ENCODE measurements at places on chromosomes 4 and X.

GRCh38 chr4:138085736-138086305 is 156.3 kb downstream of the SLC7A11 start:
- DNase-seq: no peak

- DNase-seq: no peak
Observed at GRCh38 chr4:124946696-124947095, 234.2 kb upstream of the ANKRD50 start.

DNA sequence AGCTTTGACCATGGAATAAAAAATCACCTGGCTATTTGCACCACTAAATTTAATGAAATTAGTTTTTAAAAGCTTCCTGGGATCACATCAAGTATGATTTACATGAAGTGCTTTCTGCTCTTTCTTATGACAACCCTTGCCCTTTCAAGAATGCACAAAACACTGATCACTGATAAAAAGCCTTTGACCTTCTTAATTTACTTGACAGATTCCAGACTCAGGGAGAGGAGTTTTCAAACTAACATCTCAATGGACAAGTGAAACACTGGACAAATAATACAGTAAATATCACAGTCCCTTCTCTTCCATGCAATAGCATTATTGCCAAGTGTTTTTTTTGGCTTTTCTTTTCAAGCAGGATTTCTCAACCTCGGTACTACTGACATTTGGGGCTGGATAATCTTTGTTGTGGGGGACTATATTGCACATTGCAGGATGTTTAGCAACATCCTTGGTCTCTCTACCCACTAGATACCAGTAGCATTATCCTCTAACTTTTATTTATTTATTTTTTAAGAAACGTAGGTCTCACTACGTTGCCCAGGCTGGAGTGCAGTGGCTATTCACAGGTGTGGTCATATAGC is 86.3 kb downstream of the ZNF827 start:
- DNase-seq: no peak

DNA sequence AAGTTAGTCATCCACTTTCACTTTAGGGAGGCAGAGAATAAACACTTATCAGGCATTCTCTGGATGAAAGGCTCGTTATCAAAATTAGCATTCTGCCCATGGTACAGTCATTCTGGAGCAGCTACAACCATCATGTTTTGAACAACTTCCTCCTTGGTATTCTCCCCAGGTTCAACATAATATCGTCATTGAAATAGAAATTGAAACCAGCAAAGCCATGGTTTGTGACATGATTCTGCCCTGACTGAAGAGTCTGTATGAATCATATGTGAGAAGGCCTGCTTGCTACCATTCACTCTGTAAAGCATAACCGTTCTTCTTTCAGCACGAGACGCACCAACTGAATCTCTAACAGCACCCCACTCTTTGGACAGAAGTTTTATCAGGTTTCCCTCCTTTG is 127.5 kb upstream of the RADX start:
- no peak for DNase-seq

DNA sequence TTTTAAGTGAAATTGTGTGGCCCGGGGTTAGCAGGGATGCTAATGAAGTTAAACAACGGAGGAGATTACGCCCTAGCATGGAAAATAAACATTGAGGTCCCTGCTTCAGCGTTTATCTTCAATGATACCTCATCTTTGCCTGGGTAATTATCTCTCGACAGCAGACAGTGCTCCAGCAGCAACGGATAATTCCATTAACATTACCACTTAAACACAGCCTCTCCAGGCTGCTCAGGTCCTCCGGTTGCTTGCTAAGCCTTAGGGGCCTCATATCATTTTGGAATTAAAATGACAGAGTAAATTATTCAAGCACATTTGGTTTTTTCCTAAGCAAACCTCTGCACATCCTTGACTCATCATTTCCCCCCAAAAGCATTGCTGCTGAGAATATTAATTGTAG is 281.5 kb upstream of the KLF3 start:
- no peak for DNase-seq

DNA sequence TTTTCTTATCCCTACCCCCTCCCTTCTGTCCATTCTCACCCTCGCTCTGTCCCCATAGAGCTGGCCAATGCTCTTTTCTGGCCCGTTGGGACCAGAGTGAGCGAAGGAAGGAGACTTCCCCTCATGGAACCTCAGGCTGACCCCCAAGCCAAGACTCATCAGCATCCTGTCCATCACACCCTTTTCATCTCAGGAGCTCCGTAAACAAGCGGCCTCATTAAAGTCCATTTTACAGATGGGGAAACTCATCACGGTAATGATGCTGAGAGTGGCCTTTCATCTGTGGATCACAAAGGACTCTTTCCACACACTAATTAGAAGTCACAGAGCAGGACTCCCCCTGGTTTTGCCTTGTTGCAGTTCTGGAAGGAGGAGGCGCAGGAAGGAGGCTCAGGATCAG is 67.4 kb upstream of the SLC34A2 start:
- no peak for DNase-seq
